Caki2 (cell line): ENCODE measurements at places on chromosomes 11 and 22. TPM values are rescaled to one million over a fixed set of nuclear protein-coding genes. Genes with fewer than 3 reads are reported as not detected.

GRCh38 chr11:45778341-45778740 lies 26.6 kb upstream of the SLC35C1 start:
- no peak for DNase-seq

The SLC1A2 gene
- total RNA-seq, result not detected in 2 replicates

DNA sequence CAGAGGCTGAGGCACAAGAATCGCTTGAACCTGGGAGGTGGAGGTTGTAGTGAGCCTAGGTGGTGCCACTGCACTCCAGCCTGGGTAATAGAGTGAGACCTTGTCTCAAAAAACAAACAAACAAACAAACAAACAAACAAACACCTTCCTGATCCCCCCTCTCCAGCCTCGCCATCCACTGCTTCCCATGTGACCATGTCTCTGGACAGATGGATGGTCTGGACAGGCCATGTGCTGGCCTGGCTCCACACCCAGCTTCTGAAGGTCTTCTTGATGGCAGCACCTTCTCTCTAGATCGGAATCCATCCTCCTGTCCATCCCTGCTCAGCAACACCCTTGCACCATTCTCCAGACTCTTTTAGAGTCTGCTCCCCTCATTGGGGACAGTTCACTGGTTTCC lies 10.7 kb upstream of the PEX26 start:
- DNase-seq, result no peak

- no peak for DNase-seq
Observed at GRCh38 chr11:1520663-1521267, 34.2 kb upstream of the MOB2 start.

- no peak for DNase-seq
Observed at GRCh38 chr11:83540112-83540675, 254.0 kb upstream of the CCDC90B start.

DNA sequence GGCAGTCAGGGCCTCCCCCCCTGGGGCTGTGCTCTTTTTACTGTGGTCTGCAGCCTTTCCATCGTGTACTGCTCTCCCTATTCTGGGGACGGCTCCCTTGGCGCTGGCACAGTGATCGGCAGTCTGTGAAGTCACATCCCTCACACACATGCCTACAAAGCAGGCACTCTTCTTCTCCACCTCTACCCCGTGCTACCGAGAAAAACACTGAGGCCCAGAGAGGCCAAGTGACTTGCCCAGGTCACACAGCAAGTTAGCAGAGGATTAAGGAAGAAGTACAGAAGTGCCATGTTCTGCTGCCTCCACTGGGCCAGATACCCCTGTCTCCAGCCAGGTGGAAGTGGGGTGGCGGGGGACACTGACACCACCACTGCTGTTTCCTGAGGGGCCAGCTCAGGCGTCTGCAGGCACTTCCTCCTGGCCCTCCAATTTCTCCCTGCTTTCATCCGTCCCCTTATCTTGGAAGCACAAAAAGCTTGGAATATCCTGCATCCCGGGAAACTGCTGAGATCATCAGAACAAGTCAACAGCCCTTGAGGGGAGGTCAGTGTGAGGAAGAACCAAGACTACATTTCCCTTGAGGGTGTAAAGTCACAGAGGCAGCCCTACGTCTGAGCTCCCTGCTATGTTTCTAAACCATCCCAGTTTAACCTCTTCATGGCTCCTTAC lies 30.2 kb upstream of the KLHL35 start:
- DNase-seq, result no peak

DNA sequence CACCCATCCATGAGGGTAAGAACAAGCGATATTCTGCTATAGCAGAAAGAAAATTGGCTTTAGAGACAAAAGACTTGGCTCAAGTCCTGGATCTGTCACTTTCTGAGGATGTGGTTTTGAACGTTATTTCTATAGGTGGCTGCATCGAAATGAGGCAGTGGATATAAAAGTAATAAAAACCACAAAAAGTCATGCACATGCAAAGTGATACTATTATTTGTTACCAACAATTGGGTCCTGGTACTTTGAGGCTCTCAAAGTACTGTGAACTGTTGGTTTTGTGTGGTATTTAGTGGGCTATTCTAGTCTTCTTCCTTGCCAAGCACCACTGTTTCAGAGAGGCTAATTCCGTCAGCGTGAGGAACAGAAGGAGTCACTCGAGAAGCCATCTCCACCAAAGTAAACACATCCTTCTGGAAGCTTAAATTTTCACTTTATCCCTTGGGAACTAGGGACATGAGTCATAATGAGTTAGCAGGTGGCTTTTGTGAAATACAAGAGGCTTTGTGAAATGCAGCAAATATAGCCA lies 13.1 kb downstream of the UBASH3B start:
- peak; percentile 64 for DNase-seq

DNA sequence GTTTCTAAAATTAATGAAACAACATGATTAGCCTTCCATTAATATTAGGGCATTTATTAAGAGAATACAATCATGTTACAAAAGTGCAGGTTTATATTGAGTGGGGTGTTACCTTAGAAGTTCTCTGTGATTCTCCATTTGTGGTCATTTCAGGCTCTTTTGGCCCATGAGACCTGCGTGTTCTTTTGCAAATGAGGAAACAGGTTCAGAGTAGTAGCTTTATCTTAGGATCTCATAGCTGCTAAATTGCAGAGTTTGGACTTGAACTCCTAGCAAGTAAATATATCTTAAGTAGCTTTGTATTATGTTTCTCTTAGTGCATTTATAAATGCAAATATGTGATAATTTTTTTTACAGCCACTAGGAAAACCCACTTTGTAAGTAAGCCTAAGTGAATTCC lies 18.3 kb downstream of the FAR1 start:
- DNase-seq, result no peak

DNA sequence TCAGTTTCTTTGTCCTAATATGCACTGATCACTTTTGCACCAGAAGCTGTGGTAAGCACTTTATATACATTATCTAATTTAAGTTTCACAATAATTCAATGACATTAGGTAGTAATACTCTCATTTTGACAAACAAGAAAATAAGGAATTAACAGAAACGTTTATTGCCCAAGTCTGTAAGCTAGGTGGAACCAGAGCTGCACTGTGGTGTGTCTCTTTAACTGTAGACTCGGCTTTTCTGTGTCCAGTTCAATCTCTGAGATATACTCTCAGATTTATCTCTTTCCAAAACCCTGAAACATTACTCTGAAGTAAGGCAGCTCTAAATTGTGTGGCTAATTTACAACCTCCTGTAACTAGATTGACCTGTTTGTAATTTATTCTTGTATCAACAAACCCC lies 101.1 kb downstream of the MUC15 start:
- DNase-seq, result no peak

GRCh38 chr11:316891-317301 lies 3.1 kb downstream of the IFITM1 start:
- DNase-seq, result no peak
